DMS153 (cell line): ENCODE measurements at places on chromosomes 3 and 15.
A peak's percentile ranks its signal among the peaks of the same experiment; 100 is the strongest.

GRCh38 chr3:180804916-180805315 lies 107.6 kb upstream of the FXR1 start:
- DNase-seq, result peak; percentile 72

GRCh38 chr3:65534805-65535204 lies 503.9 kb downstream of the MAGI1 start:
- DNase-seq, result no peak

GRCh38 chr3:120516136-120516535 lies 65.3 kb upstream of the FSTL1 start:
- DNase-seq, result no peak

DNA sequence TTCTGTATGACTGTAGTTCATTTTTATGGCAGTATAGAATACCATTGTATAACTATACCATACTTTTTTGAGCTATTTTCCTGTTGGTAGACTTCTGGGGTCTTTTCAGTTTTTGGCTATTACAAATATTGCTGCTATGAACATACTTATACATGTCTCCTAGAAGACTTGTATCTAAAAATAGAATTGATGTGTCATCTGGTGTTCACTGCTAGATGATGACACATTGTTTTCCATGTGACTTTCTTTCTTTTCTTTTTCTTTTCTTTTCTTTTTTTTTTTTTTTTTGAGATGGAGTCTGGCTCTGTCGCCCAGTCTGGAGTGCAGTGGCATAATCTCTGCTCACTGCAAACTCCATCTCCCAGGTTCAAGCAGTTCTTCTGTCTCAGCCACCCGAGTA lies 69.8 kb downstream of the SH3GL3 start:
- no peak for DNase-seq

GRCh38 chr15:22903961-22904534 lies 65.6 kb downstream of the NIPA2 start:
- peak; percentile 55 for DNase-seq

DNA sequence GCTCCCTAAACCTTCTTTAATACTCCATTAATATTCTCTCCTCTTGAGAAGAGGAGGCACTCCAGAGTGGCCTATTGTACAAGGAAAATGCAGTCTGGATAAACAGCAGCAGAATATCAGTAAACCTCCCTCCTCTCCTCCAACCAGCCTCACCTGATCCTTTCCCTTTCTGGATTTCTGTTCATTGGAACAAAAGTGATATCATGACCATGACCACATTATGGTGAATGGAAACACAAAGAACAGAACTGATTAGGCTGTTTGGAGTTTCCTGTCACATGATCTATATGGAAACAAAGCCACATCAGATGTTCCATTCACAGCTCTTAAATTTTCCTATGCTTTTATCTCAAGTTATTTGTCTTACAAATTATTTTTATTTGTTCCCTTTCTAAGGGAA lies 14.6 kb downstream of the C2CD4B start:
- peak; percentile 49 for DNase-seq

DNA sequence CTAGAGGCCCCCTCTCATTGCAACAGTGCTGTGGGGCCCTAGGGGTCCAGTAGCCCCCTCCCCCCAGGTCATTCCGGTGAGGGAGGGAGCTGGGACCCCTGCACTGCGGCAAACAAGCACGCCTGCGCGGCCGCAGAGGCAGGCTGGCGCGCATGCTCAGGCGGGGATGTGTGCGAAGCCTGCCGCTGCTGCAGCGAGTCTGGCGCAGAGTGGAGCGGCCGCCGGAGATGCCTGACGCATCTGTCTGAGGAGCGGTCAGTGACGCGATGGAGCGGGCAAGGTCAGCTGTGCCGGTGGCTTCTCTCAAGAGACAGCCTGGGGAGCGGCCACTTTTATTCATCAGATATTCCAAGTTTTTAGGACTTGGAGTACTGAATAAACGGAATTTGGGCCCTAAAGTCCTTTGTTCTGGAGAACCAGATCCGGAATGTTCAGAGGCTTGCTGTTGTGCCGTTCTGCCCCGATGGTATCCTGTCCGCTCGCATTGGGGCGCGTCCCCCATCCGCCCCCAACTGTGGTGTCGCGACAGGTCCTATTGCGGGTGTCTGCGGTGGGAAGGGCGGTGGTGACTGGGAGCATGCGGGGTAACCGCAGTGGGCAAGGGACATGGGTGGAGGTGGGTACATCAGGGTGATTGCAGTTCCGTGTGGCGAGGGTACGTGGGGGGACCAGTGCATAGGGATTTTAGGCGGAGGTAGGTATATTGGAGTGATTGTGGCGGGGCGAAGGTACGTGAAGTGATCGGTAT lies at the start of the genes SNRPN and SNURF:
TSS of gene SNRPN (plus strand) at position 205 of the 748 bp plus-strand sequence. CDS start 19,467 bp downstream, outside the sequence.
TSS of gene SNURF (plus strand) at position 205 of the 748 bp plus-strand sequence. CDS start at position 267, 62 bp downstream.
- DNase-seq, result peak; percentile 24

- peak; percentile 74 for DNase-seq
Measured at GRCh38 chr3:138186803-138187295, 252 bp upstream of the ARMC8 start.

- DNase-seq, result no peak
Measured at GRCh38 chr3:11385891-11386290, 113.7 kb downstream of the ATG7 start.

- no peak for DNase-seq
Measured at GRCh38 chr3:191347228-191347627, 16.9 kb upstream of the UTS2B start.
